ENCODE measurements at places on chromosomes 4 and X.

GRCh38 chr4:1883583-1883982, 12.4 kb downstream of the NSD2 start:
- ATAC-seq: no peak

- ATAC-seq: no peak
These were observed 86.5 kb upstream of the KLF3 start for GRCh38 chr4:38577462-38577861.

GRCh38 chr4:78618436-78618835, 66.9 kb downstream of the ANXA3 start:
- ATAC-seq: no peak

DNA sequence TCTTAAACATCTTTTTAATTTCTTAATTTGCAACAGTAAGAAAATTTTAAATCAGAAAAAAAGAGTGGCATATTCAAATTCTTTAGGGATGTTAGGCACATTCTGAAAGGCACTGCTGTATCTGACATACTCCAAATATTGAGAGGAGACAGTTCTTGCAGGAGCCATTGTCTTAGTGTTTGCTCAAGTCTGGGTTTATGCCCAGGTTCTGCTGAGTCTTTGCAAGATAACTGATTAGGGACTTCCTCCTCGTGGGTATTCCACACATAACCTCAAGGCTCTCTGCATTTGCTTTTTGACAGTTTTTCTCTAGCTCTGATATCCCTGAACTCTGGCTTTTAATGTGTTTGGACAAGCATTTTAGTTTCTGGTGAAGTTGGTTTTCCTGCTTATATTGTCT, 52.6 kb downstream of the RPS3A start:
- no peak for ATAC-seq

DNA sequence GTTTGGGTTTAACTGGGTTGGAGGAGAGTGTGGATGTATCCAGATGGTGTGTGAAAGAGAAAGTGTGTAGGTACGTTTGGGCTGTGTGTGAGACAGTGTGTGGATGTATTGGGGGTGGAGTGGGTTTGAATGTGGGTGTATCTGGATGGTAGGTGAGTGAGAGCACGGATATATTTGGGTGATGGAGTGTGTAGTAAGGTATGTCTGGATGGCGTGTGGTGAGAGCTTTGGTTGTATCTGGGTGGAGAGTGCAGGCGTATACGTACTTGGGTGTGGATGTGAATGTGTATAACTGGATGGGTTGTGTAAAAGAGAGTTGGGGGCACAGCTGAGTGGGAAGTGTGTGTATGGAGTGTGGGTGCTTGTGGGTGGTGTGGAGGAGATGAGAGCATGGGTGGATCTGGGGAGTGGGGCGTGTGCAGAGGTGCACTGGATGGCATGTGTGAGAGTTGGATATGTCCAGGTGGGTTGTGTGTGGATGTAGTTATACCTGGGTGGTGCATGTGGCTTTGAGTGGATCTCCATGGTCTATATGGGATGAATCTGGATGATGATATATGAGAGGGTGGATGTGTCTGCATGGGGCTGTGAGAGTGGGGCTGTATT, 6.8 kb downstream of the GPR173 start:
- no peak for ATAC-seq

DNA sequence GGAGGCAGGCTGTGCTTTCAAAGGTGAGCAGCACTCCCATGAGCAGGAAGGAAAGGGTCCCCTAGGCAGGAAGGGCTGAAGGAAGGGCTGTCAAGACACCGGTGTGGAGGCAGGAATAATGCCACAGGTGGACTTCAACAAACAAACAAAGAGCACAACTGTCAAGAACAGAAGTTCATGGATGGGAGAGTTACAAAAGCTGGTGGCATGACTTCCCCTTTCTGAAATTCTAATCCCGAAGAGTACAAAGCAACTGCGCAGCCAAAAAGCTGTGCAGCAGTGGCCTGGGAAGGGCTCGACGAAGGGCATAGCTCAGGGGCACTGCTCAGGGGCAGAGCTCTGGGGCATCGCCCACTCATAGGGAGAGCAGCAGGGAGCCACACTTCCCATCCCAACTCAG, 582.3 kb upstream of the DIPK2B start:
- no peak for ATAC-seq

DNA sequence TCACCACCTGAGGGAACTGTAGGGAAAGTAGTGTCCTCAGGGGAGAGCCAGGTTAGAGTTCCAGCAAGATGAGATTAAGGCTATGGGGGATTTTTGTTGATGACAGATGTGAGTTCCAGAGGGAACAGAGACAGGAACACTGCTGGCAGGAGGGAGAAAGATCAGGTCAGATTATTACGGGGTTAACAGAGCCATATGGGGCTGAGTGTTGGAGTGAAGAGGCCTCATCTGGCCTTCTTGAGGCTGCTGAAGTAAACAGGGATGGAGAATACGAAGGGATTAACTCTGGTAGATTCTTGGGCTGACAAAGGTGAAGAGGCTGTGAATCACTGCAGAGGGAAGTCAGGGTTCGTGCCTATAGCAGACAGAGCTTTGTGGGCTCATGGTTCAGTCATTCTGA, 47.9 kb upstream of the POU4F2 start:
- ATAC-seq: no peak
